ENCODE measurements at places on chromosomes 3 and 15. TPM values are rescaled to one million over a fixed set of nuclear protein-coding genes. Genes with fewer than 3 reads are reported as not detected.

Gene SIDT1
- total RNA-seq = 28.9 TPM

Gene GUCA1C
- total RNA-seq = not detected

GRCh38 chr3:66372681-66373350, 128.0 kb downstream of the LRIG1 start:
- peaks cover 2% of the 10 kb centered on the region for H3K36me3 ChIP-seq
- peaks cover 2% of the 10 kb centered on the region for H3K4me1 ChIP-seq
- no peaks in the 10 kb centered on the region for H3K27me3 ChIP-seq
- DNase-seq = peak; percentile 47
- H3K4me3 ChIP-seq = no peak overlapping the region

- peaks cover 57% of the 10 kb centered on the region for H3K27me3 ChIP-seq
- H3K36me3 ChIP-seq = no peaks in the 10 kb centered on the region
- DNase-seq = no peak
These were observed 59.6 kb downstream of the COL6A6 start for GRCh38 chr3:130576375-130577266.

Gene BTBD1
- 65.7 TPM for total RNA-seq

GRCh38 chr3:172354931-172355499, 93.2 kb downstream of the GHSR start:
- no peak overlapping the region for H3K27ac ChIP-seq
- no peaks in the 10 kb centered on the region for H3K36me3 ChIP-seq
- no peaks in the 10 kb centered on the region for H3K27me3 ChIP-seq
- H3K4me1 ChIP-seq = no peaks in the 10 kb centered on the region
- H3K4me3 ChIP-seq = no peak overlapping the region
- no peak for DNase-seq

DNA sequence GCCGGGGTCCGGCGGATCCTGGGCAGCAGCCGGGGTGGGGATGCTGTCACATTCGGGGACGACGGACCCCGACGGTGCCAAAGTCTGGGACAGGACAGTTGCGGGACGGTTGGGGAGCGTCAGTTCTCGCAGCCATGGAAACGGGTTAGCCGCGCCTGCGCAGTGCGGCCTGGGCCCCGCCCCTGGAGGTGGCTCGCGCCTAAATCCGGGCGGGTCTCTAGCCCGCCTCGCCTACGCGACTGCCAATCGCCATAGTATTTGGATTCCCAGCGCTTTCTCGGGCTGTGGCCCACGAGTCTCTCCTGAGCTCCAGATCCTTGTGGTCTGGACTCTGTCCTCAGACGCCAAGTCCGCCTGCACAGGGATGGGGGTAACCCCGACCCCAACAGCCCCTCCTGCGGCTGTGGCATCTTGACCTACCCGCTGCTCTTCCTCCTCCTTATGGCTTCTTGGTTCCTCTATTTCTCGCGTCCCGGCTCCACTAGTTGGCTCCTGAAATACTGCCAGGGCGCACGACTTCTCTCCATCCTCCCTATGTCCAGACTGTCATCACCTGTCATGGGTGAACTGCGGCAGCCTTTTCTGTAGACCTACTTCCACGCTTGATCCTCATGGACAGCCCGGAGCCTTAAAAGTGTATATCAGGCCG, at the start of gene ZMYND10:
TSS of gene ZMYND10 (minus strand) at position 147 of the 649 bp plus-strand sequence. CDS start 153 bp downstream, outside the sequence.
- peaks cover 51% of the 10 kb centered on the region for H3K4me1 ChIP-seq
- no peaks in the 10 kb centered on the region for H3K27me3 ChIP-seq
- peak; percentile 81 for DNase-seq

DNA sequence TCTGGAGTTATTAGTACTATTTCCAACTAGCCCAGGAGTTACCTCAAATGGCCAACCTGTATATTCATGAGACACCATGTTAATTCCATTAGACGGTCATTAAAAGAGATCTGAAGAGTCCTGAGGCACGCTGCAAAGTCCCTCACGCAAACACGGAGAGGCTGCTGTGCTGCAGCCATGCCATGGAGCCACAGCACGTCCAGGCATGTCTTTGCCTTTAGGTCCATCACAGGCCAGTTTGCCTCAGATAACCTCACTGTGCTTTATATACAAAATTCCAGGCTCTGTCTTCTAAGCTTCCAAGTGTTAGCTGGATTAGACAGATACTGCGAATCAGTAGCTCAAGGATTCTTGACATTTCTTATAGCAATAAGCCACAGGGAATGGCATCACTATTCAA, 9.8 kb upstream of the PLAAT1 start:
- no peak for DNase-seq
- H3K36me3 ChIP-seq = no peaks in the 10 kb centered on the region
- peaks cover 11% of the 10 kb centered on the region for H3K27me3 ChIP-seq
- no peak overlapping the region for H3K4me3 ChIP-seq
- no peaks in the 10 kb centered on the region for H3K4me1 ChIP-seq

Gene DNASE1L3
- not detected for total RNA-seq

Gene POLQ
- total RNA-seq = 20.4 TPM

- H3K27ac ChIP-seq = peak overlapping the region; percentile 41
- H3K27me3 ChIP-seq = no peaks in the 10 kb centered on the region
These were observed 27.3 kb downstream of the ATOSA start for GRCh38 chr15:52651868-52652267.

GRCh38 chr3:19539518-19540392, 391.4 kb downstream of the KCNH8 start:
- H3K4me3 ChIP-seq = no peak overlapping the region
- no peaks in the 10 kb centered on the region for H3K36me3 ChIP-seq
- no peak overlapping the region for H3K27ac ChIP-seq
- H3K4me1 ChIP-seq = no peaks in the 10 kb centered on the region
- DNase-seq = no peak
- peaks cover 5% of the 10 kb centered on the region for H3K27me3 ChIP-seq

DNA sequence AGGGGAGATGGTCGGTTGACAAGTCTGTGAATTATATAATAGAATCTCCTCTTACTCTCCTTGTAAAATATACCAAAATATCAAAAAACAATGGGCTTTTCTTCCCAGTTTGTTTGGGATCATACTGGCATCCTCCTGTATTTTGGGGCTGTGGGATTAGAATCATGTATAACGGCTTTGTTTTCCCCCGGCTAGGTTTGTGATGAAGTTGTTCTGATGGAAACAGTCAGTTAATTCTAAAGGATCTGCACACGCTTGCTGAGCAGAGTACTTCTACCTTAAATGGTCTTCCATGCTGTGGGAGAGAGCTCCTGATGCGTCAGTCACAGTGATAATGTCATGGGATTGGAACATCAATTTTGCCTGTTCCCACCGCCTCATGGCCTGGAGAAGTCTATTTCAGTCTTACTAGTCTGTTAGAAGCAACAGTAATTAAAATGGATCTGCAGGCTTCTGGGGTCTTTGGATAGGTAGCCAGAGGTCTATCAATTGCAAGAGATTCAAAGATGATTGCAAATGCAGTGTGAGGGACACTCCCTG, 81.3 kb downstream of the ITPR1 start:
- no peak overlapping the region for H3K4me3 ChIP-seq
- DNase-seq = no peak
- H3K36me3 ChIP-seq = no peaks in the 10 kb centered on the region
- no peaks in the 10 kb centered on the region for H3K27me3 ChIP-seq

Gene GOLGA6D
- 0.55 TPM for total RNA-seq

Gene ARL14
- total RNA-seq = not detected

Measured in activated T-cell treated with anti-CD3 and anti-CD28 coated beads, Interleukin-2, amount 50 U/mL, for 72 hours (primary cell).